ENCODE measurements at places on chromosomes 13 and 19. TPM values are rescaled to one million over a fixed set of nuclear protein-coding genes. Genes with fewer than 3 reads are reported as not detected.

GRCh38 chr13:42757678-42758420 lies 23.5 kb upstream of the FAM216B start:
- H3K4me3 ChIP-seq = no peak overlapping the region
- H3K27ac ChIP-seq = no peak overlapping the region
- no peaks in the 10 kb centered on the region for H3K36me3 ChIP-seq
- H3K27me3 ChIP-seq = no peaks in the 10 kb centered on the region
- no peak for DNase-seq

GRCh38 chr13:110319774-110320509 lies 12.9 kb downstream of the COL4A2 start:
- peak overlapping the region; percentile 15 for H3K27ac ChIP-seq
- no peaks in the 10 kb centered on the region for H3K36me3 ChIP-seq
- no peaks in the 10 kb centered on the region for H3K4me1 ChIP-seq

- no peak overlapping the region for H3K27ac ChIP-seq
- DNase-seq = no peak
- no peaks in the 10 kb centered on the region for H3K36me3 ChIP-seq
Observed at GRCh38 chr13:31029102-31029501, 96.6 kb downstream of the TEX26 start.

Gene PTH2
- total RNA-seq = not detected

Gene CACNG7
- 1.4 TPM for total RNA-seq

DNA sequence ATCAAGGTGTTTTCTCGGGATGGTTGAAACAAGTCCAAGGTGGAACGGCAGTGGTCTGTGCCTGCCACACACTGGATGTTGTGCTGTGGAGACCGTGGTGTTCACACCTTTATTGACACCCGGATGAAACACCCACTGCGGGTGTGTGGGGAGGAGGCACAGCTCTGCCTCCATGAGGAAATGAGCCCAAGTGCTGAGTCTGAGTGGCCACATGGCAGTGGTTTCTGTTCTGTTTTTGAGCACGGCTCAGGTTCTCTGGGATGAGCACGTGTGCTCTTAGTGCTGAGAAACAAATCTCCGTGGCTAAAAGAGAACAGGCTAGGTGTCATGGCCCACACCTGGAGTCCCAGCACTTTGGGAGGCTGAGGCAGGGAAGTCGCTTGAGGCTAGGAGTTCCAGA lies 29.5 kb downstream of the UPF1 start:
- no peak overlapping the region for H3K4me3 ChIP-seq
- H3K36me3 ChIP-seq = no peaks in the 10 kb centered on the region
- no peak for DNase-seq
- no peak overlapping the region for H3K27ac ChIP-seq
- H3K4me1 ChIP-seq = no peaks in the 10 kb centered on the region

GRCh38 chr19:51148580-51148979 lies 6.5 kb downstream of the SIGLEC7 start:
- DNase-seq = no peak
- no peak overlapping the region for H3K4me3 ChIP-seq
- no peaks in the 10 kb centered on the region for H3K4me1 ChIP-seq
- no peaks in the 10 kb centered on the region for H3K27me3 ChIP-seq

- DNase-seq = no peak
- H3K27me3 ChIP-seq = peaks cover 27% of the 10 kb centered on the region
- no peaks in the 10 kb centered on the region for H3K4me1 ChIP-seq
Observed at GRCh38 chr13:28092431-28092830, 7.9 kb downstream of the FLT3 start.

Gene XPO4
- total RNA-seq = 15.7 TPM

Gene PSG11
- not detected for total RNA-seq

DNA sequence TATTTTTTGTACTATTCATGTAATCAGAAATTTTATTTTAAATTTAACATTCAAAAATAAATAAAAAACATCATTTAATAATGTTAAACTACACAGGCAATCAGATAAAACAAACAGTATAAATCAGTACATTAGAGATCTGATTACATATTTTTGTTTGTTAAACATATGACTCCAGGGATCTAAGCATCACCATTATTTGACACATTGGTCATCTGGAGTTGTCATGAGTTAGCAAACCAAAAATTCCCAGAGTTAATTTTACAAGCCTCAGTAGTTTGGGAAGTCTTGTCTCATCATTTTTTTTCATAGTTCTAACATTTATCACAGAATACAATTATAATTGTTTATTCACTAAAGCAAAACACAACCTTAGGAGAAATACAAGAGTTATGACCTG lies 770.8 kb upstream of the SLITRK6 start:
- no peak for DNase-seq
- H3K27me3 ChIP-seq = no peaks in the 10 kb centered on the region
- no peak overlapping the region for H3K4me3 ChIP-seq
- no peaks in the 10 kb centered on the region for H3K36me3 ChIP-seq
- H3K4me1 ChIP-seq = no peaks in the 10 kb centered on the region
- no peak overlapping the region for H3K27ac ChIP-seq

- H3K4me1 ChIP-seq = peaks cover 11% of the 10 kb centered on the region
- H3K36me3 ChIP-seq = no peaks in the 10 kb centered on the region
- H3K27ac ChIP-seq = no peak overlapping the region
- no peak for DNase-seq
Observed at GRCh38 chr13:100442095-100442832, 146.3 kb downstream of the GGACT start.

GRCh38 chr13:99265821-99266426 lies 7.7 kb upstream of the GPR18 start:
- H3K36me3 ChIP-seq = no peaks in the 10 kb centered on the region
- no peak overlapping the region for H3K27ac ChIP-seq
- DNase-seq = peak; percentile 46
- H3K27me3 ChIP-seq = no peaks in the 10 kb centered on the region

Gene ZNF154
- 11.1 TPM for total RNA-seq

DNA sequence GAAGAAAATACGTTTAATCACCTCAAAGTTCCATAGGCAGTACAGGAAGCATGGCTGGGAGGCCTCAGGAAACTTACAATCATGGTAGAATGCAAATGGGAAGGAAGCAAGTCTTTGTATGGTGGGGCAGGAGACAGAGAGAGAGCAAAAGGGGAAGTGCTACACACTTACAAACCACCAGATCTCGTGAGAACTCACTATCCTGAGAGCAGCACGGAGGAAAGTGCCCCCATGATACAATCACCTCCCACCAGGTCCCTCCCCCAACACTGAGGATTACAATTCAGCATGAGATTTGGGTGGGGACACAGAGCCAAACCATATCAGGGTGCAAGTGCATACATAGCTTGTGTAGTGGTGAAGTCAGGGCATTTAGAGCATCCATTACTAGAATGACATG lies 92.3 kb upstream of the ANKRD10 start:
- H3K4me1 ChIP-seq = peaks cover 5% of the 10 kb centered on the region
- H3K27me3 ChIP-seq = no peaks in the 10 kb centered on the region
- no peaks in the 10 kb centered on the region for H3K36me3 ChIP-seq
- no peak for DNase-seq

DNA sequence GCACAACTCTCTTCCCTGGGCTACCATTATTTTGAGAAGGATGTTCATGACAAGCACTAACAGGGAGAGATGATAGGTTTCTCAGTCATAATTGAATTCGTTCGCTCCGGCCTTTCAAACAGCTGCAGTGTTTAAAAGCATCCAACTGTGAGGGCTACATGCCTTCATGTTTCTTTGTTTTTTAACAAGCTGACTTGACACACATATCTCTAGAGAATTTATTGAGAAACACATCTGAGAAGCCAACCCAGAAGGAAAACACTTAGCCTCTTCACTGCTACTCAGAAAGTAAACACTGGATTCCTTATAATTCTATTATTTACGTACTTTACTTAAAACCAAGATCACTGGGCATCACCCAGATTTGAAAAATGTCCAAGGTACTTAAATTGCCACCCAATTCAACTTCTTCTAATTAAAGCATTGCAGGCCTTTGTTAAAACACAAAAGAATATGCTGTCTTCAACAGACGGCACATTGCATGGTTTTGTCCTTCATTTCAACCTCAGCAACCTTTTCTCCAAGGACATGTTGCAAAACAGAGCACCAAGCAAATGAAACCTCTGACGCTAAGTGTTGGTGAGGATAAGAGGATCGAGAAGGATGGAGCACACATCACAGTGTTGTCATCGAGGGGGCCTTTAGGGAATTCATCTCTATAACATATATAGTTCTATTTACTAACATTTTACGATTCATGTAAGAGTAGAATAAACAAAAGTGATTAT lies 75.8 kb downstream of the TBC1D4 start:
- no peak overlapping the region for H3K27ac ChIP-seq
- H3K27me3 ChIP-seq = no peaks in the 10 kb centered on the region
- no peaks in the 10 kb centered on the region for H3K4me1 ChIP-seq
- H3K4me3 ChIP-seq = no peak overlapping the region
- no peak for DNase-seq
- no peaks in the 10 kb centered on the region for H3K36me3 ChIP-seq

- peaks cover 4% of the 10 kb centered on the region for H3K4me1 ChIP-seq
- no peak for DNase-seq
- H3K27ac ChIP-seq = peak overlapping the region; percentile 17
- H3K4me3 ChIP-seq = no peak overlapping the region
Observed at GRCh38 chr13:108948251-108948671, 318.9 kb downstream of the MYO16 start.

Gene MEDAG
- not detected for total RNA-seq

Gene SSC5D
- 0.04 TPM for total RNA-seq

DNA sequence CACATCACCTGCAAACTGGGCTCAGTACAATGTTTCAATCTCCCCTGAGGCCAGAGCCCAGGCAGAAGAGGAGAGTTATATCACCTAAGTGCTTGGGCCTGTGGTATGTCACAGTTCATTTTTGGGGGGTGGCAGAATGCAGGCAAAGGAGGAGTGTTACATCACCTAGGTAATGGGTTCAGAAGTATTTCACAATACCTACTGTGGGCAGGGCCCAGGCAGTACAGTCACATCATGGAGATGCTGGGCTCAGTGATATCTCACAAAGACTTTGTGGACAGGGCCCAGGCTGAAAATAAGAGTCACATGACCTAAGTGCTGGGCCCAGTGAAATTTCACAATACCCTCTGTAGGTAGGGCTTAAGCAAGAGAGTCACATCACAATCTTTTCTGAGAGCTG lies 12.7 kb upstream of the ZNF728 start:
- H3K4me3 ChIP-seq = no peak overlapping the region
- no peaks in the 10 kb centered on the region for H3K27me3 ChIP-seq
- no peaks in the 10 kb centered on the region for H3K36me3 ChIP-seq
- no peak for DNase-seq

DNA sequence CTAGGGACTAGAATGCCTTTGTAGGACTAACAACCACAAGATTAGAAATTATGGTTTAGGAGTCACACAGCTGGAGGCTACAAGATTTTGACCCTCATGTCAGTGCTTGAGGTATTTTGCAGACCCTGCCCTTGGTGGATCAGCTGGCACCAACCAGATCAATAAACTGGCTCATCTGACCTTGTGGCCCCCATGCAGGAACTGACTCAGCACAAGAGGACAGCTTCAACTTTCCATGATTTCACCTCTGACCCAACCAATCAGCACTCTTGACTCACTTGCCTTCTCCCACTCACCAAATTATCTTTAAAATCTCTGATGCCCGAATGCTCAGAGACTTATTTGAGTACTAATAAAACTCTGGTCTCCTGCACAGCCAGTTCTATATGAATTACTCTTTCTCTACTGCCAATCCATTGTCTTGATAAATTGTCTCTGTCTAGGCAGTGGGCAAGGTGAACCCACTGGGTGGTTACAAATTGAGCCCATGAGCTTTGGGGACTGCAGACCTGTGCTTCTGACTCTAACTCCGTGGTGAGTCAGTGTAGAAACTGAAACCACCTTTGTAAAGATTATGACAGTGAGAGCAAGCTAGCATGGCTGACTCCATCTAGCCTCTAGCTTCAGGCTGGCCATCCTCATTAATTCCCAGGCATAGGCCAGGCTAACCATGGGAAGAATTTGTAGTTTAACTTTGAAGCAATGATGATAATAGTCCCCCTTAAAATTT lies 33.9 kb upstream of the CEACAM8 start:
- H3K27ac ChIP-seq = no peak overlapping the region
- DNase-seq = no peak
- H3K4me1 ChIP-seq = no peaks in the 10 kb centered on the region
- no peaks in the 10 kb centered on the region for H3K36me3 ChIP-seq
- H3K27me3 ChIP-seq = no peaks in the 10 kb centered on the region
- no peak overlapping the region for H3K4me3 ChIP-seq

- no peaks in the 10 kb centered on the region for H3K36me3 ChIP-seq
- H3K27me3 ChIP-seq = no peaks in the 10 kb centered on the region
- no peak for DNase-seq
- no peak overlapping the region for H3K27ac ChIP-seq
- no peak overlapping the region for H3K4me3 ChIP-seq
Observed at GRCh38 chr13:113825841-113826240, 38.0 kb downstream of the GAS6 start.

DNA sequence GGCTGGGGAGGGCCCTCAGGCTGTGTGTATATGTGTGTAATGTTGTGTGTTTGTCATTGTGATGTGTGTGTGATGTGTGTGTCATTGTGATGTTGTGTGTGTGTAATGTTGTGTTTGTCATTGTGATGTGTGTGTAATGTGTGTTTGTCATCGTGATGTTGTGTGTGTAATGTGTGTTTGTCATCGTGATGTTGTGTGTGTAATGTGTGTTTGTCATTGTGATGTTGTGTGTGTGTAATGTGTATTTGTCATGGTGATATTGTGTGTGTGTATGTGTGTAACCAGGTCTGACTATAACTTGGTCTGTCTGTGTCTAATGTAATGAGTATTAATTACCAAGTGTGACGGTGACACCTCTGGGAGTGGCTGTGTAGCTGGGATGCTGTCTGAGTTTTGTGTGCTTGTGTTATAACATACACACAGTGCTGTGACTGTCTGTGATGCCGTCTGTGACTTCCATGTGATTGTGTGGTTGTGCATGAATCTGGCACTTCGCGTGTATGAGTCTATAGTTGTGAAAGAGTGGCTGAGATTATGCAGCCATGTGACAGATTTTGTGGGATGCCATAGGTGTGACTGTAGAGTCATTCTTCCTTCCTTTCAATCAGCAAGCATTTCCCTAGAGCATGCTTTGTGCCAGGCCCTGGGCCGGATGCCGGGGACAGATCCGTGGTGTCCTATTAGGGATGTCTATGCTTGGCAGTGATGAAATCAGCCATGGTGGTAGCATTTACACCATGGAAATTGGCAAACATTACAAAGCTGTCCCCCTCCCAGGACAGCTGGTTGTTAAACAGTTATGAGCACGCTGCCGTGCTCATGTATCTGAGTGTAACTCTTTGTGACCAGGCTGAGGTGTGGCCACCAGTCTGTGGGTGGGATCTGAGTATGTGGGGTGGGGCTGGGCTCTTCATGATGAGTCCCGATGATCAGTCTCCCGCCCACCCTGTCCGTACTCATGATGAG lies 6.4 kb downstream of the TNFSF14 start:
- H3K4me3 ChIP-seq = no peak overlapping the region
- H3K36me3 ChIP-seq = no peaks in the 10 kb centered on the region
- H3K27ac ChIP-seq = no peak overlapping the region
- no peaks in the 10 kb centered on the region for H3K4me1 ChIP-seq
- H3K27me3 ChIP-seq = peaks cover 11% of the 10 kb centered on the region

DNA sequence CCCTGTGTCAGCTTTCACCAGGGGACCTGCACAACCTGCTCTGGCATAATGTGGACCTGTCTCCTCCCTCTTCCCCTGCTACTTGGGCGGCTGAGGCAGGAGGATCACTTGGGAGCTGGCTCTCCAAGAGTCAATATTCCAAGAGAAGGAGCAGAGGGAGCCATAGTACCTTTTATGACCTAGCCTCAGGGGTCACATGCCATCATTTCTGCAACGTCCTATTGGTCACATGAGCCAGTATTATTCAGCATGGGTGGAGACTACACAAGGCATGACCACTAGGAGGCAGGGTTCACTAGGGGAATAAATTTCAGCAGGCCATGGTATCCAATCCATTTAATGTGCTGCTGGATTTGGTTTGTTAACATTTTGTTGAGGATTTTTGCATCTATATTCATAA lies 12.0 kb upstream of the SHFL start:
- no peak overlapping the region for H3K4me3 ChIP-seq
- H3K4me1 ChIP-seq = no peaks in the 10 kb centered on the region
- no peaks in the 10 kb centered on the region for H3K36me3 ChIP-seq
- no peak overlapping the region for H3K27ac ChIP-seq

Measured in hepatocyte (in vitro differentiated cells).